ENCODE measurements at places on chromosomes 1 and 21.

GRCh38 chr1:26114165-26114927 lies 2.7 kb downstream of the PDIK1L start:
- DNase-seq: no peak

GRCh38 chr1:98327220-98327861 lies 334.2 kb upstream of the SNX7 start:
- DNase-seq: no peak

- no peak for DNase-seq
Measured at GRCh38 chr1:18549906-18550305, 69.2 kb downstream of the KLHDC7A start.

DNA sequence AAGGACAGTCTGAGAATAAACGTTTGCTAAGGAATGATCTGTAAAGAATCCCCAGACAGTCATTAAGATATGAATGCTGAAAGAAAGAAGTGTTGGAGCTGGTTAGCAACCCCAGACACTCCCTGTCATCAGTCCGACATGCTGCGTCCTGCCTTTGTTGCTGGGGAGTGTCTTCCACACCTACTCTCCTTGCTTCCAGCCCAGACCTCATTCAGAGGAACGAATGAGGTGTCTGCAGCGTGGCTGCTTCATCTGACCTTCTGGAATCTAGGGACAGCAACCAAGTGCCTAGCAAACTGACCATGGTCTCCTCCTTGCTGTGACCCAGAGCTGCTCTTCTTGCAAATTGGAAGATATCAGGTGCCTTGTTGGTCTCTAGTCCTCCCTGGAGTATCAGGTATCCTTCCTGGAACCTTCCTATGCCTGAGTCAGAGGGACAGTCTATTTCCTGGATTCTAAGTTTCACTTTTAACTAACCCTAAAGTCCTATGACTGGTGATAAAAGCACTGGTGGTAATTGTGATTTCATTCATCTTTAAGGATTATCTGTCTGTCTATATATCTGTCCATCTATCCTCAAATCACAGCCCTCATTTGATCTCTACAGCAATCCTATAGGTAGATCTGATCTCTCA lies 45.3 kb downstream of the NFASC start:
- DNase-seq: no peak

DNA sequence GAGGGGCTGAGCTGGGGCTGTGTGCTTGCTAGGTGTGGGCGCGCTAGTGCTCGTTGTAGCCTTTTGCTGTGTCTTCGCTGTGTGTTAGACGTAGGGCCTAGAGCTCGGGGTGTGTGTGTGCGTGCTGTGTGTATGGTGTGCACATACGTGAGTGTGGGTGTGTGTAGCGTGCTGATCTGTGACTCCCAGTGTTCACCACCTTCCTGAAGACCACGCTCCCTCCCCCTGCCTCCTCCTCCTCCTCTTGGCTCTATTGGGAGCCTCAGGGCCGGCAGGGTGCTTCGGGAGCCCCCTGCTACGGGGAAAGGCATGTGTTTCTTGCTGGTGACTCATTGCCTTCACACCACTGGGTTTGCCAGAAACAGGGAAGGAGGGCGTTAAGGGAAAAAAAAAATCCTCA lies 9.4 kb upstream of the KCNC4 start:
- DNase-seq: no peak

DNA sequence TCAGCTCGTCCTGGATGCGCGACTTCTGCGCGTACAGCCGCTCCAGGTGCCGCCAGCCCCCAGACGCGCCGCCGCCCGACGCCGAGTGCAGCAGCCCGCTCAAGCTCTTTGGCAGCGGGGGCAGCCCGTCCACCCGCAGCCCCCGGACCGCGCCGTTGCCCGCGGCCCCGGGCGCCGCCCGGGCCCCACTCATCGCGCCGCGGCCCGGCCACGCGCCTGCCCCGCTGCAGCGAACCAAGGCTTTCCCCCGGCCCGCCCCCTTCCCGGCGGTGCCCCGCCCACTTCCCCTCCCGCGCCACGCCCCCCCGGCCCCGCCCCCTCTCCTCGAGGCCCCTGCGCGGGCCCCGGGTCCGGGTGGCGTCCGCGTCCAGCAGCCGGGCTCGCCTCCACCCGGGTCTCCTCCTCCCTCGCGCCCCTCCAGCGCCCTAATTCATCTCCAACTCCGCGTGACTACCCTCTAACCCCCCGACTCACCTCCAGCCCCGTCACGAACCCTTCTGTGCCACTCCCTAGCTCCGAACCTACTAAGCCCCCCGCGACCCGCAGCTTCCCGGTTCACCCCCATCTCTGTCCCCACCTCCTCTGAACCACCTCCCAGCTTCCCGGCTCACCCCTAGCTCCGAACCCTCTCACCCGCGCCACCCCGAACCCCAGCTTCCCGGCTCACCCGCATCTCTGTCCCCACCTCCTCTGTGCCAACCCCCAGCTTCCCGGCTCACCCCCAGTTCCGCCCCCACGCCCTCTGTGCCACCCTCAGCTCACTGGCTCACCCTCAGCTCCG lies at the start of gene FAM89A:
Gene FAM89A, minus strand, starts transcription at position 236 of the 781 bp plus-strand sequence. Its CDS starts 43 bp downstream, at position 193.
- DNase-seq: peak; percentile 51

- DNase-seq: no peak
Measured at GRCh38 chr1:14180738-14181137, 417.7 kb upstream of the KAZN start.

DNA sequence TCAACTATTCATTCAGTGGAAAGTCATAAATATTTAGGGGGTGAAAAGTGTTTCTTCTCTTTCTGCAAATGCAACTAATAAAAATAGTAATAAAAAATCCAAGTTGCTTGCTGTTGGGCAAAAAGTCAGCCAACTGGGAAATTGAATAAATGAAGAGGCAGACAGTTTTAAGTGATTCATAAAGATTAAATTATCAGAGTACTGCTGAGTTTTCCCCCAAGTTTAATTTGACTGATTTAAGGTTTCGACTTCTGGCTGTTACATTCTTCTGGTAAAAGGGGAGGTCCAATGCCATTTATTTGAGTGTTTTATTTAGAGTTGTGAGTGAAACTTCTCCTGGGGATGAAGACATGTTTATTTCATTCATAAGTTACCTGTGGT lies 125.5 kb downstream of the NTPCR start:
- DNase-seq: no peak

DNA sequence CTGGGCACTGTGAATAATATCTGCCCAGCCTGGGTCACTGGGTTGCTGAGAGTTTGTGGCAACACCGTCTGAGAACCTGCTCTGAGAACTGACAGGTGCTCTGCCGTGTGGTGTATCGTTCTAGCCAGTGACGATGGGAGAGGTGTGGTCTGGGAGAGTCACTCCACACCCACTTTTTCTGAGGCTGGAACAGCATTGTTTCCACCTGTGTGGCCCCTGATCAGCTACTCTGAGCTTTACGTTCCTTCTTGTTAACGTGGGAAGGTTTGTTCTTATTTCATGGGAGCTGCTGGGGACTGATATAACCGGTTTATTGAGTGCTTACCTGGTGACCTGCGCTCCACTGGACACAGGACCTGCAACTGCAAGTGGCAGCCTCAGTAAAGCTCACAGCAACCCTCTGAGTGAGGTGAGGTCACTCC lies 34.8 kb upstream of the TENT5C start:
- DNase-seq: no peak

GRCh38 chr1:209805875-209806760 lies at the start of gene IRF6:
Gene IRF6 (minus strand): TSS chr1:209806142. CDS start chr1:209801413, 4,729 bp downstream.
- DNase-seq: peak; percentile 51
